ENCODE measurements at places on chromosomes 12 and 14. TPM values are rescaled to one million over a fixed set of nuclear protein-coding genes. Genes with fewer than 3 reads are reported as not detected.

The TOMM20L gene
- total RNA-seq: not detected

The ACSS3 gene
- total RNA-seq: 1.2 TPM

The SMOC1 gene
- 0.19 TPM for total RNA-seq

The CD4 gene
- 91.9 TPM for total RNA-seq

The LMNTD1 gene
- not detected for total RNA-seq

The LTB4R gene
- total RNA-seq: 4.4 TPM

The ZFHX2 gene
- 0.24 TPM for total RNA-seq

The COCH gene
- total RNA-seq: 1.7 TPM

The TRIP11 gene
- 20.6 TPM for total RNA-seq

The PROX2 gene
- total RNA-seq: 0.14 TPM

The CGRRF1 gene
- 7.6 TPM for total RNA-seq
